NCI-H1436 treated with DMSO at 0.1 percent for 48 hours (cell line): ENCODE measurements at places on chromosomes 6 and 20.

- no peak for DNase-seq
These were observed 630 bp downstream of the LIME1 start for GRCh38 chr20:63736893-63737694.

DNA sequence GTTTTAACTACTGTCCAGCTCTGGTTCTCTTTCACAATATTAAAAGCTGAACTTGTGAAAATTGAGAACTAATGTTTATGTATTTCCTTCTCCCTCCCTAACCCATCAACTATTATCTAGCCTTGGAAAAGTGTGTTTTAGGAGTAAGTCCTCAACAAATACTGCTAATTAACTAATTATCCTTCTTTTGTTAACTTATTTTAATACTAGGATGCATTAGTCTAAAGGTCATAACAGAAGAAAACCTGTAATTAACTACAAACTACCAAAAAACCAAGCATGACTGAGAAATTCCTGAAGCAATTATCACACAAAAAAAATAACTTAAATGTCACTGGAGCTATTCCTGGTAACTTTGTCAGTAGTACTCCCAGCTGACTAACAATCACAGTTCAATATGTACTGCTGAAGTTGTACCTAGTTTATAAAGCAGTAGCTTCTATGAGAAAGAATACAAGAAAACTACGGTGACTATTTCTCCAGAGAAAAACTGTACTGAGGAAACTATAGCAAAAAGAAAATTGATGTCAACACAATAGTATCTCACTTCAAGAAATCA is 301.9 kb downstream of the LAMA2 start:
- DNase-seq, result no peak

DNA sequence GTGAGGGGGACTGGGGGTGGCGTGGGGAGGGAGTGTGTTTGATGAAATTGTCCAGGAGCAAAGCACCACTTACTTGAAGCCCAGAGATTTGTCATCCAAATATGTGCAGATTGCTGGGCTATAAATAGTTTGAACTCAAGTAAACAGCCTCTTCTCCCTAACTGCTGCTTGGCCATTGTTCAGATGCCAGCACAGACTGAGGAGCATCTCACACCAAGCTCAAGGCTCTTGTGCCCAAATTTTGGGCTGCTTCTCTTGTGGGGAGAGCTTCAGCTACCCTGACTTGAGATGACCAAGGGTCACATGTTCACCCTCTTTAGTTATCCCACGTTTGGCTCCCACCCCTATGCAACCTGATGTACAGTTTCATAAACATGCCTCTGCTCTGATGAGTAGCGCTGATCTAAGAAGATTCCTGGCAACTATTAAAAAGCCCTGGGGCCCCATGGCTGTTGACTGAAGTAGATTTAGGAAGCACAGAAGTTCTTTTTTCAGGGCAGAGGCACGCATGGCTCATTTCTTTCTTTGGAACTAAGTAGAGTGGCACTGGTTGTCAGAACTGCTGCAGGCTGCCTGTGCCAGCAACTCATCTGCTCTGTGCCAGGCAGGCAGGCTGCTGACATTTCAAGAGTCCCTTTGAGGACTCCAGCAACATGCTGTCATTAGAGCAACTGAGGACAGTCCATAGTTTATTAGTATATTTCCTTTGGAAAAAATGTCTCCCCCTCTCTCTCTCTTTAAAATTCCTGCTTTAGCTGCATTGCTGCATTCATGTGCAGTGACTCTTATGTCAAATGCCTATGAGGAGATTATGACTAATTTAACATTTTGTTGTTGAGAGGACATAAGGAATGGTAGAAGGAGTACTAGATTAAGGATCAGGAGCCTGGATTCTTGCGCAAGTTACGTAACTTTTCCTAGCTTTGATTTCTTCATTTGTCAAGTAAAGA is 9.6 kb upstream of the PKIG start:
- DNase-seq, result no peak

- no peak for DNase-seq
These were observed 14.1 kb downstream of the SLC4A11 start for GRCh38 chr20:3224681-3225421.

DNA sequence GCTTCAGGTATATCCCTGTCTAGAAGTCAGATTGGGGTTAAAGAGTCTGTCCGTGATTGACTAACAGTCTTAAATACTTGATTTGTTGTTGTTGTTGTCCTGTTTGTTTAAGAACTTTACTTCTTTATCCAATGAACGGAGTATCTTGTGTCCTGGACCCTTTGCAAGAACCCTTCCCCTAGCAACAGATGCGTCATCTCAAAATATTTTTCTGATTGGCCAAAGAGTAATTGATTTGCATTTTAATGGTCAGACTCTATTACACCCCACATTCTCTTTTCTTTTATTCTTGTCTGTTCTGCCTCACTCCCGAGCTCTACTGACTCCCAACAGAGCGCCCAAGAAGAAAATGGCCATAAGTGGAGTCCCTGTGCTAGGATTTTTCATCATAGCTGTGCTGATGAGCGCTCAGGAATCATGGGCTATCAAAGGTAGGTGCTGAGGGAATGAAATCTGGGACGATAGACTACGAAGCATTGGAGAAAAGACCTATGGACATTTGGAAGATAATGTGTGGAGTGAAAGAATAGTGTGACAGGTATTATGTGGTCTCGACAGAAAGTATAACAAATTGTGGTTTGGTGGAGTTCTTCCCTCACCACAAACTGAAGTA is at the start of gene HLA-DRA:
Gene HLA-DRA (plus strand): TSS at position 286 of the 613 bp plus-strand sequence. CDS start 64 bp downstream, at position 350.
- no peak for DNase-seq

DNA sequence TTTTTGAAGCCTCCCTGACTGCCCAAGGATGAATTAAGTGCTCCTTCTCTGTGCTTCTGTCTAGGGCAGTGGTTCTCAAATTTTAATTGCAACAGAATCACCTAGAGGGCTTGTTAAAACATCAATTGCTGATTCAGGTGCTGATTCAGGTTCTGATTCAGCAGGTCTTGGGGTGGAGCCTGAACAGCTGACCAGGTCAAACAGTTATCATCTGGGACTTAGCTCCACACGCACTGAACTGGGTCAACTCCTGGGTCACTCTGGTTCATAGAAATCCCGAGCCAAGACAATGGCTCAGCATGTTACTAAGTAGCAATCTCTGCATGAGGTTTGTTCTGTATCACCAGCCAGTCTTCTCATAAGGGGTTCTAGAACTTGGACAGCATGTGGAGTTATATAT is 192.3 kb downstream of the GJA1 start:
- no peak for DNase-seq

DNA sequence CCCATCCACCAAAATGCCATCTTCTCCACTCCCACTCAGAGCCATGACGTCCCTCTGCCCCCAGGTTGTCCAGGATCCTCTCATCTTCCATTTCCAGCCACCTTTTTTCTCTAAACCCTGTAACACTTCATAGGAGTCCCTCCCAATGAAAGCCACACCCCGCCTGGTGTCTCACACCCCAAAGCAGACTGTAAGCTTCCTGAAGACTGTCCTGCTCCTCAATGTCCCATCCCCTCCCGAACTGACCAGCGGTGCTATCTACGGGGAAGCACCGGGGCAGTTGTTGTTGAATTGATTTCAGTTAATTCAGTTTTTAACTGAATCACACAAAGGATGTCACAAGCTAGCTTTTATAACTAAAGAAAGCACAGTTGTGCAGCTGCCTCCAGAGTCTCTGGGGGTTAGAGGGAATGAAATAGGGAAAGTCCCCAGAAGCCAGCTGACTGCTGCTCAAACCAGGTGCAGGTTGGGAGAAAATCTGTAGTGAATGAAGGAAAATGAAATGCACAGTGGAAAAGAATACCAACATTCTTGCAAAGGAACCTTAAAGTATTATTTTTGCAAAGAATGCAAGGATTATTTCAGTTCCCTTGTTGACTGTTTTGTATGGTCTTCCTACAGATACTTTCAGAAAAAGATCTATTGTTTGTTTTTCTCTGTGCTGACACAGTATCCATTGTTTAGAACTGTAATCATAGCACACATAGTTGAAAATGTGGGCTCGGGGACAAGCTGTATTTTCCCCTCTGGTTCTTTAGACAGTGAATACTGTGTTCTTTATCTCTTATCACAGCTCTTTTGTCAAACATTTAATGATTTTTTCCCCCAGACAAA is 222.6 kb upstream of the QKI start:
- DNase-seq, result no peak

DNA sequence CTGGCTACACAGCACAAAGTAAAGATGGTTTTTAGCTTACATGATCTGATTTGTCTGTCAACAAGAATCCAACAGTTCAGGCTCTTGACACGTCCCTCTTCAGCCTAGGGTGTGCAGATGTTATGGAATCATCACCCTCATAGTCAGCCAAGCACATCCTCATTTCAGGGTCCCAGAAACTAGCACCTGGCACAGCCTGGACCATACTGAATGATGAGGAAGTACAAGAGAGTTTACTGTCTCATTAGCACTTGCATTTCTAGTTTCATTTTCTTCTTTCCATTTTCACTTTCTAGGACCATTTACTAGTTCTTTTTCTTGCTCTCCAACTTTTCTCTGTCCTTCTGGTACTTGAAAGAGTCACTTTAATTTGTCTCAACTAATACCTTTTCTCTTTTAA is 6.5 kb downstream of the RIPOR2 start:
- DNase-seq, result no peak

GRCh38 chr6:16179970-16180431 is 51.1 kb downstream of the MYLIP start:
- no peak for DNase-seq

DNA sequence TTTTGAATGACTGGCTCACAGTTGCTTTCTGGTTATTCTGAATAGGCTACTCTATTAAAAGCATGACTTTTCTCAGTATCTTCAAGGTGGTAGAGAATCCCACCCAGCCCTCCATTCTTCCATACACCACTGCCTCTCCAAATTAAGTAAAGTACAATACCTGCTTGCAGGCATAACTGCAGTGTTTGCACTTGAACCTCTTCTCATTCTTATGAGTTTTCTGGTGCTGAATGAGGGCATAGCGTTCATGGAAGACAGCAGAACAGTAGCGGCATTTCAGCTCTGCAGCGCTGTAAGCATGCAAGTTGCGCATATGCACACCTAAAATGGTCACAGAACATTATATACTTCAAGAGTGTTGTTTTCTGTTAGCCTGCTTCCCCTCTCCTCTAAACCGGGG is 12.5 kb downstream of the CTCFL start:
- DNase-seq, result no peak

- DNase-seq, result no peak
These were observed 106.5 kb upstream of the LAMP5 start for GRCh38 chr20:9407805-9408421.

- no peak for DNase-seq
These were observed 87.3 kb downstream of the PTPRT start for GRCh38 chr20:43102394-43102793.

- no peak for DNase-seq
These were observed 959.9 kb upstream of the FLRT3 start for GRCh38 chr20:15297059-15297875.

DNA sequence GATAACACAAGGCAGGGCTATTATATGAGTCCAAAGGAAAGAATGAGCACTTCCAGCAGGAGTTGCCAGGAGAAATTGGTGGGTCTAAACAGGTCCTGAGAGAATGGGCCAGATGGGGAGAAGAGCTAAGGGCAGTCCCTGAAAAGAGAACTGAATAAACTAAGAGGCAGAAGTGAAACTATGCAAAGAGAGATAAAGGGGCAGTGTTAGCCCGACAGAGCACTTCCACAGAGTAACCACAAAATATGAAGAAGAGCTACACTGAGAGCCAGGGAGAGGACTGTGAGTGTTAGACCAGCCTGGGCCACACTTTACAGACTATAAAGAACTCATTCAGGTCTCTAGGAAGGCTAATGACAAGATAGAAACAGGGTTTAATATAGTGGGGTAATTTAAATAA is 43.8 kb downstream of the RALGAPA2 start:
- DNase-seq, result no peak

- no peak for DNase-seq
These were observed 4.3 kb downstream of the AKAP7 start for GRCh38 chr6:131139599-131139998.
